ENCODE measurements at places on chromosomes 3 and 15. TPM values are rescaled to one million over a fixed set of nuclear protein-coding genes. Genes with fewer than 3 reads are reported as not detected.

- peaks cover 2% of the 10 kb centered on the region for H3K27me3 ChIP-seq
- no peak overlapping the region for H3K27ac ChIP-seq
- H3K4me1 ChIP-seq, result peaks cover 12% of the 10 kb centered on the region
- H3K4me3 ChIP-seq, result no peak overlapping the region
Observed at GRCh38 chr3:187759601-187760000, 14.3 kb upstream of the BCL6 start.

GRCh38 chr15:44308415-44308814 is 19.9 kb downstream of the GOLM2 start:
- H3K27ac ChIP-seq, result peak overlapping the region; percentile 89
- H3K4me3 ChIP-seq, result peak overlapping the region; percentile 46
- H3K4me1 ChIP-seq, result peaks cover 39% of the 10 kb centered on the region
- H3K36me3 ChIP-seq, result peaks cover 5% of the 10 kb centered on the region
- peak; percentile 56 for DNase-seq
- H3K27me3 ChIP-seq, result no peaks in the 10 kb centered on the region

- H3K36me3 ChIP-seq, result no peaks in the 10 kb centered on the region
- no peak overlapping the region for H3K4me3 ChIP-seq
- H3K4me1 ChIP-seq, result peaks cover 3% of the 10 kb centered on the region
- no peak overlapping the region for H3K27ac ChIP-seq
- no peak for DNase-seq
Observed at GRCh38 chr15:69613182-69613581, 160.6 kb downstream of the RPLP1 start.

GRCh38 chr15:63210151-63211091 is 21.0 kb downstream of the RAB8B start:
- H3K36me3 ChIP-seq, result peaks cover 15% of the 10 kb centered on the region
- H3K4me3 ChIP-seq, result peak overlapping the region; percentile 64
- H3K27me3 ChIP-seq, result no peaks in the 10 kb centered on the region
- no peak for DNase-seq
- H3K27ac ChIP-seq, result peak overlapping the region; percentile 97

- DNase-seq, result no peak
- no peaks in the 10 kb centered on the region for H3K36me3 ChIP-seq
- H3K4me3 ChIP-seq, result no peak overlapping the region
- no peak overlapping the region for H3K27ac ChIP-seq
- peaks cover 2% of the 10 kb centered on the region for H3K27me3 ChIP-seq
Observed at GRCh38 chr3:23657647-23658046, 148.1 kb upstream of the UBE2E1 start.

DNA sequence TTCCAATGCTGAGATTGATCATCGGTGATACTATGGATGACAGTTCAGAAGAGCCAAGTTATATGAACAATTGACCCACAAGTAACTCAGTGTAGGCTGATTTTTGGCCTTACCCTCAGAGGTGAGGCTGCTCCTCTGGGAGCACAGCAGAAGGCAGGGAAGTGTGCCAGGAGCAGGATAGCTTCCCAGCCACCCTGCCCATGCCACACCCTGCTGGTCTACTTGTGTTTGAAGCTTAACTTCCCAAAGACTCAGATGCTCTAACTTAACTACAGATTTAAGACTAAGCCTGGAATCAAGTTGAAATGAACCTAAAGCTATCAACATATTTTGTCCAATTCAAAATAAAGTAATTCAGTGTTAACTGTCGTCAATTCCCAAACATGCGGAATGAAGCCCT is 77.5 kb downstream of the BOC start:
- no peak for DNase-seq
- H3K27me3 ChIP-seq, result no peaks in the 10 kb centered on the region
- H3K4me3 ChIP-seq, result no peak overlapping the region
- H3K4me1 ChIP-seq, result peaks cover 3% of the 10 kb centered on the region

DNA sequence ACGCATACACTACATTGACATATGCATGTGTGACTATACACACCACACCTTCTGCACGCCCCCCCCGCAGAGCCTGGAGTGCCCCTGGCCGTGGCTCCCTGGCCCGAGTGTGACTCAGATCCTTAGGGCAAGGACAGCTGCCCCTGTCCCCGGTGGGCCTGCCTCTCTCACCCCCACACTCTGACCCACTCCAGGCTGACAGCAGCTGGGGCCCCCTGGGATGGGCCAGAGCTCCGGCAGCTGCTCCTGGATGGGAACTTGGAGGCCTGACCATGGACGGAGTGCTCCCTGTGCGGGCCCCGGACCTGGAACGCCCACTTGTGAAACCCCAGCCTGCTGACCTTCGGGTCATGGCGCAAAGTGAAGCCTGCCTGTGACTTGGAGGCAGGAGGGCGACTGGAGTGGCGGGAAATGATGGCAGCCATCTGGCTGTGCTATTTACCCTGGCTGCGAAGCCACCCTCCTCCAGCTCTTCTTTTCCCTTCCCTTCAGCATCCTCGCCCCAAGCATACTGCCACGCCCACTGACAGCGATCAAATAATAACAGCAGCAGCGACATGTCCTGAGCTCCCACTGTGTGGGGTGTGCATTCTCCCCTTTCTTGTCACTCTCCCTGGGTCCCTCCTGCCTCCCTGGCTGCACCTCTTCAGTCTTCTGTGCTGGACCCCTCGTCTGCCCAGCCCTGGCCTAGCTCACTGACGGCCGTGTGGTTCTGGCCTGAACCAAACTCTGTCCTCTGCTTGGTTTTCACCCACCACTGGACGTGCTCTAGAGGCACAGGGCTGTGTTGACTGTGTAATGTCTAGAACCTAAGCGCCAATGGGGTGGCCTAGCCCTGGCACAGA is 90.7 kb upstream of the MEF2A start:
- peaks cover 4% of the 10 kb centered on the region for H3K4me1 ChIP-seq
- H3K27me3 ChIP-seq, result no peaks in the 10 kb centered on the region
- no peak for DNase-seq
- H3K27ac ChIP-seq, result no peak overlapping the region
- no peak overlapping the region for H3K4me3 ChIP-seq
- H3K36me3 ChIP-seq, result no peaks in the 10 kb centered on the region

GRCh38 chr15:91706322-91707032 is 147.0 kb upstream of the SLCO3A1 start:
- H3K4me3 ChIP-seq, result no peak overlapping the region
- no peaks in the 10 kb centered on the region for H3K27me3 ChIP-seq
- peaks cover 14% of the 10 kb centered on the region for H3K4me1 ChIP-seq
- no peak overlapping the region for H3K27ac ChIP-seq
- no peaks in the 10 kb centered on the region for H3K36me3 ChIP-seq

DNA sequence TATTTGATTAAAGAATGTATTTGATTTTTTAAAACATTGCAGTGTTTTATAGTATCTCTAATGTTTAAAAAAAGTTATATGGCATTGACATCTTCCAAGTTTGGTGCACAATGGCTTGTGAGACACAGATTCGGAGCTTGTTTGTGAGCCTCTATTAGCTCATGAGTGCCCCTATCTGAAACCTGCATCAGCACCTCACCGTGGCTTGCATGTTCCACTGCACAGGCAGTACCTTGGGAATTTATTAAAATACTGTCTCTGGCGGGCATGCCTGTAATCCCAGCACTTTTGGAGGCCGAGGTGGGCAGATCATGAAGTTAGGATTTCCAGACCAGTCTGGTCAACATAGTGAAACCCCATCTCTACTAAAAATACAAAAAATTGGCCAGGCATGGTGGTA is 6.8 kb upstream of the RTP2 start:
- H3K27me3 ChIP-seq, result no peaks in the 10 kb centered on the region
- H3K4me1 ChIP-seq, result peaks cover 7% of the 10 kb centered on the region
- DNase-seq, result no peak
- no peaks in the 10 kb centered on the region for H3K36me3 ChIP-seq

DNA sequence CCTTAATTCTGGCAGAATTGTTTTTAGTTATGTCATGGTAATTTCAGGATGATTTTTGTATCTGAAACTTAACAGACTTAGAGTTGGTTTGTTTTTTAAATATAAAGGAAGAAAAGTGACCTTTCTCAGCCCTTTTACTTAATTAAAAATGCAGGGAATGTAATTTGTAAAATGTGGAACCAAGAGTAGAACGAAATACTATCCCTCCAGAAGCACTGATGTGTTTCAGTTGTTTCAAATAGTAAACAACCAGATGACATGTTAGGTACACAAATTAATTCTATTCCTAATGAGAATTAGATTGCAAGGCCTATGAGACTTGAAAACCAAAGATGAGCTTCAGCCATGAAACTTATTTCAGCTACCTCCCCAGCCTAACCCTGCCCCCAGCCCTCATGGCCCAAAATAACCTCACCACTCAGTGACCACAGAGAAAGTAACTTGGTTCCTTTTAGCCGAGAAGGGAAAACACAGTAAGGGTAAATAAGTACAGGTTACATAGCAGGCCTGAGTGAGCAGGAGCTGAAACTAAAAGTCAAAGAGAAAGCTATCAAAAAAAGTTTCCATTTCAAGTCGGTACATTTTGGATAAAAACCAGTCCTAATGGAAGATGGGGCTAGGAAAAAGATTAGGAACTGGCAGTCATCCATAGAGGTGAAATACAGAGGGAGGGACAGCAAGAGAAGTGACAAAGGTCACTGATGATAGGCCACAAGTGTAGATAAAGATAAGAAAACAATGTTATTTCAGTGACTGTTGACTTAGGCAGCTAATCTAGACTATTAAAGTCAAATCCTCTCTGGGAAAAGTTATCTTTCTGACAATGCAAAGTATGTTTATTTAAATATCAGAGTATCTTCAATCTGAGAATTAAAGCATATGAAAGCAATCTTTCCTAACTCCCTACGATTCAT is 23.2 kb downstream of the SENP8 start:
- H3K27me3 ChIP-seq, result no peaks in the 10 kb centered on the region
- no peak for DNase-seq
- H3K36me3 ChIP-seq, result no peaks in the 10 kb centered on the region
- no peak overlapping the region for H3K4me3 ChIP-seq
- H3K27ac ChIP-seq, result no peak overlapping the region
- peaks cover 3% of the 10 kb centered on the region for H3K4me1 ChIP-seq

DNA sequence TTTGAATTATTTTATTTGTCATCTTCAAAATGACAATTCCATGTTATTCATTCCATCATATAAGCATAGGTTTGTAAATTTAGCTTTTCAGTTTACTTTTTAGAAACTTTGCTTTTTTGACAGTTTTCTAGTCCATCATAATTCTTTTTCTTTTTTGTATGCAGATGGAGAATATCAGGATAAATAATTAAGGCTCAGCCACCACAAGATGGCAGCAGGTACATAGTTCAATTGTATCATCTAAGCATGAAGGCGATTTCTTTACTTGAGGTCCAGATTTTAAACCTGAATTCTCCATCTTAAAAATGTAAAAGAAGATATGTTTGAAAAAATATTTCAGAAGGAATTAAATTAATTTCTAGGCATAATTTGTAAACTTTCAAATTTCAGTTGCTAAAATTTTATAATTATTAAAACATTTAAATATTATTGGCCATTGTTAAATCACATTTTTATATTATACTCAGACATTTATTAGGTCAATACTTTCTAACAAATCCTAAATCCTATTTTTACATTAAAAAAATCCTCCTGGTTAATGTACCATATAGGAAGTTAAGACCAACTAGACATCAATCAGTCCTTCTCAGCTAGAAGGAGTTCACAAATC is 15.1 kb downstream of the PLSCR5 start:
- H3K4me1 ChIP-seq, result no peaks in the 10 kb centered on the region
- DNase-seq, result no peak
- H3K27me3 ChIP-seq, result peaks cover 2% of the 10 kb centered on the region
- no peak overlapping the region for H3K4me3 ChIP-seq
- no peaks in the 10 kb centered on the region for H3K36me3 ChIP-seq

DNA sequence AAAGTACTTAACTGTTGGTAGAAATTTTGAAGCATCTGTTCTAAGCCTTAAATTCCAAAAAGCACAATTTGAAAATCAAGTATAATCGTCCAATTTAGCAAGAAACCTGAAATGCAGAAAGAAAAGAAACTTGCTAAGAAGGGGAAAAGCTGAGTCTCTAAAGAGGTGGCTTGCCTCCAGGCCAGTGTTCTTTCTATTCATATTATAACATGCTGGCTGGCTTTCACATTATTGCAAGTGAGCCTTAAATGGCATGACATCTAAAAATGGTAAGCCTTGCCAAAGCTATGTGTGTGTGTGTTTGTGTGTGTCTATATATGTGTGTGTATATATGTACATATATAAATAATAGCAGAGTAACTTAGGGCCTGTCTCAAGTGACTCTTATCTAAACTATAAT is 89.5 kb downstream of the FGF12 start:
- H3K36me3 ChIP-seq, result no peaks in the 10 kb centered on the region
- no peak overlapping the region for H3K27ac ChIP-seq
- DNase-seq, result no peak
- no peaks in the 10 kb centered on the region for H3K27me3 ChIP-seq
- H3K4me1 ChIP-seq, result no peaks in the 10 kb centered on the region

DNA sequence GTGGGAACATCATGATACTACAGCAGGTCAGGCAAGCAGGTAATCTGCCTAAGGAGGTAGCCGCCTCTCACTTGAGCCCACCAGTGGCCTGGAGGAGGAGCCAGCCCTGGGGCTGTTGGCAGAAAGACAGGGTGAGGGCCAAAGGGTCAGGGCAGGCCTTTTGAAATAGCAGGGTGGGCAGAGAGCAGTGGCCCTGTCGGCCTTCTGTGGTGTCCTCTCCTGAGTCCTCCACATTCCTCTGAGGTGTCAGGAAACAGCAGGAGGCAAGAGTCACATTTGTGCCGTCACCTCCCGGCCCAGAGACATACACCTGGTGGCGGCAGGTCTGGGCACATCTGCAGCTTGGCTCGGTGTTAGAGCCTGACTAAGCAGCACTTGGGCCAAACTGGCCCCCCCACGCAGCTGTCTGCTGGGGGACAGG is 3.9 kb upstream of the BNC1 start:
- peaks cover 31% of the 10 kb centered on the region for H3K27me3 ChIP-seq
- no peak overlapping the region for H3K4me3 ChIP-seq
- no peak overlapping the region for H3K27ac ChIP-seq
- no peak for DNase-seq

GRCh38 chr15:31550211-31550977 is 223.8 kb downstream of the KLF13 start:
- H3K36me3 ChIP-seq, result no peaks in the 10 kb centered on the region
- H3K4me3 ChIP-seq, result no peak overlapping the region
- no peaks in the 10 kb centered on the region for H3K27me3 ChIP-seq
- H3K27ac ChIP-seq, result no peak overlapping the region
- no peak for DNase-seq
- H3K4me1 ChIP-seq, result peaks cover 7% of the 10 kb centered on the region

- peaks cover 51% of the 10 kb centered on the region for H3K4me1 ChIP-seq
- no peak overlapping the region for H3K4me3 ChIP-seq
- peaks cover 35% of the 10 kb centered on the region for H3K36me3 ChIP-seq
- H3K27ac ChIP-seq, result no peak overlapping the region
Observed at GRCh38 chr3:196749125-196749524, 9.5 kb downstream of the PAK2 start.

DUOX1 gene
- total RNA-seq, result 0.51 TPM

CPN2 gene
- total RNA-seq, result not detected

HRG gene
- not detected for total RNA-seq

PODXL2 gene
- 1.2 TPM for total RNA-seq

SLC12A8 gene
- 0.48 TPM for total RNA-seq

GOLGA6A gene
- total RNA-seq, result not detected

MYRIP gene
- total RNA-seq, result not detected

MESP2 gene
- total RNA-seq, result not detected

PTPN23 gene
- 29.7 TPM for total RNA-seq

FGF12 gene
- total RNA-seq, result not detected

PLA2G4D gene
- total RNA-seq, result not detected

ITIH1 gene
- total RNA-seq, result not detected

SLC51A gene
- not detected for total RNA-seq

CAMK2N2 gene
- total RNA-seq, result 0.51 TPM

CP gene
- total RNA-seq, result not detected
